Fibroblast of lung (primary cell): ENCODE measurements at places on chromosomes 13 and 19. TPM values are rescaled to one million over a fixed set of nuclear protein-coding genes. Genes with fewer than 3 reads are reported as not detected.

CTXN1 gene
- 0.66 and 0.77 TPM in 2 replicates for total RNA-seq

AMER2 gene
- under 0.01 TPM in 1 of 2 replicates, not detected in the other for total RNA-seq

GJB6 gene
- not detected in 2 replicates for total RNA-seq

IZUMO1 gene
- not detected in 2 replicates for total RNA-seq

MICOS13 gene
- 29.3 and 73.5 TPM in 2 replicates for total RNA-seq

CCDC169 gene
- 3.3 and 7.1 TPM in 2 replicates for total RNA-seq

GRCh38 chr13:36848199-36848982 is 29.4 kb downstream of the RFXAP start:
- no peak for DNase-seq

- peak; percentile 59 for DNase-seq
Observed at GRCh38 chr13:59680429-59681024, 483.2 kb downstream of the DIAPH3 start.

- no peak for DNase-seq
Observed at GRCh38 chr13:44435919-44436510, 62.4 kb downstream of the SERP2 start.

DNA sequence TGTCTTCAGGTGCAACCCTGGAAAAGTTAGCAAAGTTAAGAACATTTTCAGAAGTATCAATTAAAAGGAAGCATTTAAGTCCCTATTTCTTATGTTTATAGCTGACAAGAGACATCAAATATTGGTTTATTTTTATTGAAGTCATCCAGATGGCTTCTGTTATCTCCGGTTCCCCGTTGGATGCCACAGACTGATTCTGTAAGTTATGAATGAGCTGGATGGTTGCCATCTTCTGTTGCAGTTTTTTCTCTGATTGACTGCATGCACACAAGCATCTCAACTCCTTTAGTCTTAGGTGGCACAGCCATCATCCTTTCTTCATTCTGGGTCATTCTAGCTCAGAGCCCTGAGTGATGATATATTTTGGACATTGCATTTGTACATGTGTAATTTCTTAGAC is 10.6 kb upstream of the OXGR1 start:
- DNase-seq, result no peak

DNA sequence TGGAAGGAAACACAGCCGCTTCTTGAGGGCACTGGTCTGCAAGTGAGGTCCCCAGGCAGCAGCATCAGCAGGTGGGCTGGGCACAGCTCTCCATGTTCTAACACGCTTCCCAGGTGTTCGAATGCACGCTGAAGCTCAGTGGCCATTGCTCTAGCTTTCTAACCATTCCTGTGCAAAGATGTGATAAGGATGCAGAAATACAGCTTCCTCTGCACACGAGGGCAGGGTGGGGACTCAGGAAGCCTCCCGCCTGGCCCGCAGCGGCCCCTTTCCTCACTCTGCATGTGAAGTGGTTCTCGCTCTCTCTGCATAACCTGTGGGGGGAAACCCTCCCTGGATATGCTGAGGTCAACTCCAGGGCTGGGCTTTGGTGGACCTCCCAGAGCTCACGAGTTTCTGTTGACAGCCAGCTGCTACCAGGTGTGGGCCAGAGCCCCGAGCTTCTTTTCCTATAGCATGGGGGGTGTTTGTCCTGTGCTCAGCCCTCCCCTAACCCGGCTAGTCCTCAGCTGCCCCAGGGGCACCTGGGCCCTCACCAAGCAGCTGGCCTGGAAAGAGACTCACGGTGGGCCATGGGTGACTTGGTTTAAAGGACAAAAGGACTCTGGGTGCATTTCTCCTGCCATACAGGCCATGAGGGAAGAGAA is 168.2 kb downstream of the TEX29 start:
- DNase-seq, result no peak

DNA sequence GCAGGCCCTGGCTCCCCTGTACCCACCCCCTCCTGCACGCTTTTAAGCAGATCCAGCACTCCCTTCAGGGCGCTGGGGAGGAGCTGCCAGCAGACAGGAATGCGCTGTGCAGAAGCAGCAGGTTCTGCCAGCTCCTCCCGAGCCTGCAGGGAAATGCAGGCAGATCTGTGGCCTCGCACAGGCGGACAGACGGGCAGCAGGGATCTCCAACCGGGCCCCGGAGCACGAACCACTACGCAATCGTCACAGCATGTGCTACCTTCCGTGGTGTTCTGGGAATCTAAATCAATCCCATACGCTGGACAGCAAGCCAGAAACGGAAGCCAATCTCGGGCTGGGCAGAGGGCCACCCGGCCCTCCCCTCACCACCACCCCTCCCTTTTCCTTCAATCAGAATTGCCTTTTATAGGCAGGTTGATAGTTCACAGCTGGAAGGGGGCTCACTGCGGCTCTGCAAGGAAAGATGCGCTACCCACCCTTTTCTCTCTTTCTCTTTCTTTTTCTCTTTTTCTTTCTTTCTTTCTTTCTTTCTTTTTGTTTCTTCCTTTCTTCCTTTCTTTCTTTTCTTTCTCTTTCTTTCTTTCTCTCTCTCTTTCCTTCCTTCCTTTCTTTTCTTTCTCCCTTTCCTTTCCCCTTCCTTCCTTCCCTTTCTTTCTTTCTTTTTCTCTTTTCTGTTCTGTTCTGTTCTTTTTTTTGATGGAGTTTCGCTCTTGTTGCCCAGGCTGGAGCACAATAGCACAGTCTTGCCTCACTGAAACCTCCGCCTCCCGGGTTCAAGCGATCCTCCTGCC is 99.9 kb downstream of the GNG7 start:
- peak; percentile 94 for DNase-seq

- DNase-seq, result no peak
Observed at GRCh38 chr19:3146677-3147100, 10.9 kb downstream of the GNA15 start.

DNA sequence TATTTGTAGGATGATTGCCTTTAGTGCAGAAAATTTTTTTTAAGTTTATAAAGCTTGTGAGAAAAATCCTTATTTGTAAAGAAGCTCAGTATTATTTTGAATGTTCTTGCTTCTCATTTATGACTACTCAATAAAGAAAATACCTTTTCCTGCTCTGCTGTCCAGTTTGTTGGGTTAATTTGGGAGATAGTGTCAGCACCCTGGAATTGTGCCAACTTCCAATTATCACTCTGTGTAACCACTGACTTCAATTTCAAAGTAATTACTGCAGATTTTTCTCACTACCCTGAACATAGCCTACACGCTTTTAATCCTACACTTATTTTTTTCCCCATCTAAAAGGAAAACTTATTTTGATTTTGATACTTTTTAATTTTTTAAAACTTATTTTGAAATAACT is 93.1 kb downstream of the GGACT start:
- DNase-seq, result no peak

DNA sequence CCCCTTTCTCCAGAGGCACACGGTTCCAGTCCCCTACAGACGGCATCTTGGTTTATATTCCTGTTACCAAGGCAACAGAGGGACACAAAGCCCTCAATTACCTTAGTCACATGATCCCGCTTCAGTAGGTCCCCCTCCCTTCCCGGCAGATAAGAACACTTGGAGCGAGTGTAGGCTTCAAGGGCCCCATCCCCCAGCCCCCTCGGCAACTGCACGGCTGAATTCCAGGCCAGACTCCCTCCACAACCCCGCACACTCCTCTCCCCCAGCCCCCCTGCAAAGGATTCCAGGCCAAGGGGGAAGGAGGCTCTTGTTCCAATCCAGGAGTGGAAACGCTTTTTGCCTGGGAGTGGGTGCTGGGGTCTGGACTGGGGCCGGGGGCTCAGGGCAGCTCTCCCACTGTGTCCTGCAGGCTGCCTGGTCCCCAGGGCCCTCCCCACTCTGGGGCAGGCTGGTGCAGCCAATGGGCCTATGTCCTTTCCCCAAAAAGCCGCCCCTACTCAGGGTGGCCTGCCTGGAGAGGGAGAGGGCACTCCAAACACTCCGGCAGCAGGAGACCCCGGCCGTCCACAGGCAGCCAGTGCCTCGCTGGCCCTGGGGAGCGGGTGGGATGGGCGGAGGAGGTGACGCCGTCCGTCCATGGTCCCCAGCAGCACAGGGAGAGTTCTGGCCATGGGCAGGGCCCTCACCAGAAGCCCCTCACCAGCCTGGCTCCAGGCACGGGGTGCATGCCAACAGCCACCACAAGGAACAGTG is 62.6 kb downstream of the MLLT1 start:
- DNase-seq, result peak; percentile 63

- peak; percentile 50 for DNase-seq
Observed at GRCh38 chr13:95301968-95302393, 730 bp upstream of the ABCC4 start.
